ENCODE measurements at places on chromosomes 16 and 17.

- DNase-seq, result no peak
Measured at GRCh38 chr17:17726458-17727060, 45.3 kb downstream of the RAI1 start.

- no peak for DNase-seq
Measured at GRCh38 chr17:59893676-59894100, 767 bp downstream of the RPS6KB1 start.

DNA sequence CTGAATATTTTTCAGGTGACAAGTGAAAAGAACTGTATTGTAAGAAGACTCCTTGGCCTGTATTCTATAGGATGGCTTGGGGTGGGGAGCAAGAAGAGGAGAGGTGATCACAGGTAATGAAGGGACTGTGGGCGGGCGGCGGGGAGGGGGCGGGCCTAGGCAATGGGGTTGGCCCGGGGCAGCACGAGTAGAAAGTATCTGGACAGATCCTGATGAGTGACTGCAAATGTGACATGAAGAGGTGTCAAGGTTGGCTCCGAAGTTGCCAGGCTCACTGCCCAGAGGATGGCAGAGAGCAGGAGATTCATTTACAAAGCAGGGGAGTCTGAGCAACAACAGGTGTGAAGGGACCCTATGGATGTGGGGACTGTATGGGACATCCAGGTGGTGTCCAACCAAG is 10.8 kb upstream of the G6PC1 start:
- no peak for DNase-seq

DNA sequence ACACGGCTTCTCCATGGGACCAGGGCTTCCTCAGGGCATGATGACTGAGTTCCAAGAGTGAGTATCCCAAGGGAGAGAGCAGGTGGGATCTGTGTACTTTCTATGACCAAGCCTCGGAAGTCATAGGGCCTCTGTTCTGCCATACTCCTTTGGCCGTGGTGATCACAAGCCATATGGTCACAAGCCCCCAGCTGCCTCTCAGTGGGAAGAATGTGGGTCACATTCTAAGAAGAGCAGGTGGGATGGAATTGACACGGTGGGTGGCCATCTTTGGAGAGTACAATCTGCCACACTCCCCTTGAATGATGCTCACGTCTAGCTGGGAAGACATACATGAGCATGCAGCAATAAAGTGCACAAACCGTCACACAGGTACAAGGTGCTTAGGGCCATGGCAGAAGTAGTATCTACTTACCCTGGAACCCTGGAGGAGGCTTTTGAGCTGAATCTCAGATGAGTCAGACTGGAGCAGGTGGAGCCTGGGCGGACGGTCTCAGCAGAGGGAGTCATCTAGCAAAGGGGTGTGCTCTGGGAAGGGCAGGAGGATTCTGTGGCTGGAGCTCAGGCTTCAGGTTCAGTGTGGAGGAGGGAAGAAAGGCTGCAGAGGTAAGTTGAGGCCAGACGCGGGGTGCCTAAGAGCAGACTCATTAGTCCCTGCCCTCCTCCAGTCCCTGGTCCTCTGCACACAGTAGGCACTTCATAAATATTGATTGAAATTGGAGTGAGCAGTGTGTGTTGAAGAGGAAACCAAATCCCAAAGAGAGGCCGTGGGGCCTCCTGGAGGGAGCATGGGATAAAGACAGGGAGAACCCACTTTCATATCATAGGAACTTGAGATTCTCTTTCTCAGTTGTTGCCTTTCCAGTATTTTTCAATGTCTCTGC is 26.6 kb downstream of the GOSR2 start:
- DNase-seq, result no peak

GRCh38 chr17:82216301-82217119 is 3.9 kb upstream of the CCDC57 start:
- no peak for DNase-seq

GRCh38 chr16:22898131-22898530 is 84.2 kb downstream of the HS3ST2 start:
- no peak for DNase-seq

- no peak for DNase-seq
Measured at GRCh38 chr17:74604200-74604599, 12.1 kb upstream of the CD300LD start.

DNA sequence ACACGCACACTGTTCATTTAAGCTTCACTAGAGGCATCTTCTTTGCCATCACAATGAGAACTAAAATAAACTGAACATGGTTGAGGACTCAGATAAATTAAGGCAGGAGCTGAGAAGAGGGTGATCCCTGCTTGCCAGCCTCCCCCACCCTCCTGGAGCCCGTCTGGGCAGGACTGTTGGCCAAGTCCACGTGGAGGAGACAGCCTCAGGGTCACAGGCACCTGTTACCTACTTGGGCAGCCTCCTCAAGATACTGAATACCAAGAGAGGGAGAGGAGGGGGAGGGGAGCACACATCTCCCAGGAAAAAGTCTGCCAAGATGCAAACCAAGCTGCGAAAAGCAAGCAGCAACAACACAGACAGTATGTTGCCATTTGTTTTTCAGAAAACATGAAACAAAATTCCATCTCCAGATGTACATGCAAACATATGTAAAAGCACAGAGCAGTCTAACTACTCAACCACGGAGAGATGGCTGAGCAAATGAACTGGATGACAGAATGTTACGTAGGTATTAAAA is 67.4 kb downstream of the SLC39A11 start:
- no peak for DNase-seq

DNA sequence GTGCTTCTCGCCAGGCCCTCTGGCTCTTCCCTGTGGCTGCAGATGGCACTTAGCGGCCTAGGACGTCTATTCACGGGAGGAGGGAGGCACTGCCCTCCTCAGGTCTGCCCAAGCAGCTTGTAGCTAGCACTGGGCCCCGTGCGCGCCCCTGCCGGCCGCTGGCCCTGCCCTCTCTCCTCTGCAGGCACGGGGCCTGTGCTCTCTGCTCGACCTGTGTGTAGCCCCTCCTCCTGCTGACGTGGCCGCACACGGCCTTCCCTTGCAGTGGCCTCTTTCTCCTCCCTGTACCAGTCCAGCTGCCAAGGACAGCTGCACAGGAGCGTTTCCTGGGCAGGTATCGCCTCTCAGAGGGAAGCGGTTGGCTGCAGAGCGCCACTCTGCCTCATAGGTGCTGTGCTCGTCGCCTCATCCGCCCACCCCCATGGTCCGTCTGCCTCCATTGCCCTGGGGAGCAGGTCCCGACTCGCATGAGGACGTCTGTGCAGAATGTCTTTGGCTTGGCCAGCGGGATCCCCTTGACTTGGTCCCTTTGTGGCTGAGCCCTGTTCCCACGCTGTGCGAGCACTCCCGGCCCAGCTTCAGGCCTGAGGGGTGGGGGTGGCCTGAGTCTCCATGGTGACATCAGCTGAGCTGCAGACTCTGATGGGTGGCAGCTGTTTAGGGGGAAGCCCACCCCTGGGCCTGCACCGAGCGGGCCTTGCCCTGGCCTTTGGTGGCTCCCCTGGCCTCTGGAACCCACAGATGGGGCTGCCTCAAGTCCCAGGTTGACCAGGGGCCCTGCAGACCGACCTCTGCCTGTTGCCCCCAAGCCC is 34.6 kb downstream of the TSC2 start:
- peak; percentile 92 for DNase-seq

DNA sequence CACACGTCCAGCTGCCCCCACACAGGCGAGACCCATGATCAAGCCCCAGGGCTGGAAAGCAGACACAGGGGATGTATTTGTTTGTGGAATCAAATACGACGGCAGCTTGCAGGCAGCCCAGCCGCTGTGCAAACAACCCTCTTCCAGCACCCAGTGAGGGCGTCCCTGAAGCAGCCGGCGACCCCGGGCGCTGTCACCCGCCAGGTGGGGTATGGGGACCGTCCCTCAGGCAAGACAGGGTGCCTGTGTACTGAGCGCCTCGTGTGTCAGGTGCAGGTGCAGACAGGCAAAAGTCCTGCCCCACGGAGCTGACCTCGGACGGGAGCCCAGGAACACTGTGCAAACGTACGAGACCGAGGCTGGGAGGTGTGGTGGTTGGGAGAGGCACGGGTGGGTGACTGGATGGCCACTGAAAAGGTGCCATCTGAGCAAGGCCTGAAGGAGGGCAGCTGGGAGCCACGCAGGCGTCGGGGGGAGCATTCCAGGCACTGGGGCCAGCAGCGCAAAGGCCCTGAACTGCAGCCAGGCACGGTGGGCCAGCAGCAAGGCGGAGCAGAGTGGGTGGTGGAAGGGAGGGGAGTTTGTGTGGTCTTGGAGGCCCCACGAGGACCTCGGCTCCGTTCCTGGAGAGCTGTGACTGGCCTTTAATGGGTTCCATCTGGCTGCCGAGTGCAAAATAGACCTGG is 48.5 kb downstream of the CBFA2T3 start:
- no peak for DNase-seq

- no peak for DNase-seq
Measured at GRCh38 chr17:82911822-82912221, 72.0 kb upstream of the ZNF750 start.

DNA sequence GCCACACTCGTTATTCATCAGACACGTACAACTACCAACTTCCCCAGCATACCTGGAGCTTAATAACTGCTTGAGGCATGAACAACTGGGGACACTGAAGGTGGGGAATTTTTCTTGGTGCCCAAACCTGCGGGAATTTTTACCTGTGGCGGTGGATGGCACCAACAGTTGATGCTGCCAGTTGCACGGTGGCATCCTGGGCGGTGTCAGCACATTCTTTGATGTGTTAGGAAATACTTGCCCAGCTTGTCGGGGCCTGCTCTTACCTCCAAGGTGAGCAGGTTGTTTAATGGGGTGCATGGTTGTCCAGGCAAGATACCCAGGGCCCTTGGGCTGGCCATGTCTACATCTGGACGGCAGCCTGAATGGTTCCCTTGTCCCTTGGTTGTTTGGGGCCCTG is 79.6 kb downstream of the CRISPLD2 start:
- DNase-seq, result no peak

DNA sequence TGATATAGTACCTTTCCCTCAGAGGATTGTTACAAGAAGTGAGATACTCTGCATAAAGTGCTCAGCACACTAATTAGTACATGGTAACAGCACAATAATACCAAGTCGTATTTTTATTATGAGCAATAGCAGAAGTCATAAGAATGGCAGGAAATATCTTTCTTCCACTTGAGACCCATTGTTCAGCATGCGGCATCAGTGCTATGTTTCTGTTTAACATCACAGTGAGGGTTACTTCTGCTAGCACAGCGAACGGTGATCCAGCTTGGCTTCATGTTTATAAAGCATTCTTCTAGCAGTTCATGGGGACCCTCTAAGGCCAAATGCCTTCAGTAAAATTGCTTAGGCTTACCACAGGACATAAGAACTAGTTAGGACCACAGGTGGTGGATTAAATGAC is 83.1 kb downstream of the MYO1D start:
- DNase-seq, result no peak

- no peak for DNase-seq
Measured at GRCh38 chr16:79628501-79628975, 28.0 kb upstream of the MAF start.

- peak; percentile 31 for DNase-seq
Measured at GRCh38 chr17:47693731-47694580, at the start of gene TBKBP1. Gene TBKBP1, plus strand, starts transcription at chr17:47694161. Its CDS starts 1,952 bp downstream, at chr17:47696113.

DNA sequence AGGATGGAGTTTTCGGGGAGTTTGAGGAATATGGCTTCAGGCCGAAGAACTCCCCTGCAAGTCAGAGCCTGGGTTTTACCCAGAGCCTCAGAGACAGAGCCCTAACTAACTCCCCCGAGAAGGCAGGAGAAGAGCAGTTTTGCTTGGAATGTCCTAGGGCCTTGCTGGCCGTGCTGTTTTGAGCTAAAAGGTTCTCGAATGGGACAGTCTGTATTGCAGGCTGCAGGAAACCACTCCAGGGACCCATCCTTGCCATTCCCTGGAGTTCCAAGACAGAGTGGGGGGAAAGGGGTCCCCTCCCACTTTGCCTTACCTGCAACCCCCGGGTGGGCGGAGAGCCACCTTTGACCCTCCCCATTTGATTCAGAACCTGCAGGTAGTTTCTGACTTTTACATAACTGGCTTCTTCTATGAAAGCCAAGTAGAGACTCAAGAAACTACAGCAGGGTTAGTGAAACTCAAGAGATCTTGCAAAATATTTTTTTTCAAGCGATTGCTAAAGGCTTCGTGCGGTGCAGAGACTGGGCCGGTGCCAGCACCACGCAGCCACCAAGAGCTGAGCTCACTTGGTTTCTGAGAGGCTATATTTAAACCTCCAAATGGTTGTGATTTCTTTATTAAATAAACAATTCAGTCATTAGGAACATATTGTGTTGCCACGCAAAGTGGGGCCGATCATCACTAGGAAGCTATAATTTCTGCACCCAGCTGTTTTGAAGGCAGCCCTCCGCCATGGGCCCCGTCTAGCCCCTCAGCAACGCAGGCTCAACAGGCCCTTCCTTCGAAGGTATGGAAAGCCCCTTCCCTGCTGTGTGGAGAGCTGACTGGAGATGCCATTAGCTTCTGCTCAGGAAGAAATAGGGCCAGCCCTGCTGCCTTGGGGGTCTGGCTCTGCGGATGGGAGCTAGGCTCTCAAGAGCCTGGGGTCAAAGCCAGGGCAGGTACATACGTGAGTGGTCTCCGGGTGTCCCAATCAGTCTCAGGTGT is 223.0 kb downstream of the NTN1 start:
- DNase-seq, result no peak

DNA sequence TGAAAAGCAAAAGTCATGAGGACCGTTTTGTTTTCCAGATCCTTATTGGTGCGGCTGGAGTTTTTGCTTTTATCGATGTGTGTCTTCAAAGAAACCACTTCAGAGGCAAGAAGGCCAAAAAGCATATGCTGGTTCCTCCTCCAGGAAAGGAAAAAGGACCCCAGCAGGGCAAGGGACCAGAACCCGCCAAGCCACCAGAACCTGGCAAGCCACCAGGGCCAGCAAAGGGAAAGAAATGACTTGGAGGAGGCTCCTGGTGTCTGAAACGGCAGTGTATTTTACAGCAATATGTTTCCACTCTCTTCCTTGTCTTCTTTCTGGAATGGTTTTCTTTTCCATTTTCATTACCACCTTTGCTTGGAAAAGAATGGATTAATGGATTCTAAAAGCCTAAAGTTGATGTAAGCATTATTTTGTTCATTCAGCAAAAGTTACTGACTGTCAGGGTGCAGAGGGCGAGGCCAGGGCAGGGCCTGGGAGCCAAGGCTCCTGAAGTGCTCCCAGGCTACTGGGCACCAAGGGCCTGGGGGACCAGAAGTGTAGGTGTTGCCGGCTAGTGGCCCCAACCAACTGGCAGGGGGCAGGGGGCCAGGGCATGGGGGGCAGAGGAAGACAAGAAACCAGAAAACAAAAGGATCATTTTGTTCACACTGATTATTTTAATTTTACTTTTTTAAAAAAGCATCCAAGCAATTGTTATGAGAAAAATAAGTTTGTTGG is 8.8 kb downstream of the CMTM2 start:
- DNase-seq, result no peak

DNA sequence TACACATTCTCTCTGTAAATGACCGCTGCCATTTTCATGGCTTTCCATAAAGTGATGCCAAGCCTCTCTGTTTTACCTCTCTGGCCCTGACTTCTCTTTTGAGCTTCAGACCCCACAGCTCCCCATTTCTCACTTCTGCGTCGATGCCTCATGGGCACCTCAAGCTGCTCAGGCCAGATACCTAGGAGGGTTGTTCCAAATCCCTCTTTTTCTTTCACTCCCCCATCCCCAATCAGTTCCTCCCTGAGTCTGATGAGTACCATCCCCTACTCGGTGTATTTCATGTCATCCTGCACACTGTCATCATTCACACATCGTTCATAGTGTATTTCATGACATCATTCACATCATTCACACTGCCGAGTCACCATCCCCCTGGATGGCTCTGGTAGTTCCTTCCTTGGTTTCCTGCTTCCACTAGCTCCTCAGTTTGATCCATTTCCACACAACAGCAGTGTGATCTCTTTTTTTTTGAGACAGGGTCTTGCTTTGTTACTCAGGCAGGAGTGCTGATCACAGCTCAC is 43.1 kb downstream of the NTN1 start:
- no peak for DNase-seq

All from NCI-H510A (cell line).